Renal cortex interstitium (tissue), 15 donors: ENCODE measurements at places on chromosomes 1 and 21. TPM values are rescaled to one million over a fixed set of nuclear protein-coding genes. Genes with fewer than 3 reads are reported as not detected.

The CFHR5 gene
- not detected for polyA plus RNA-seq

The GJA9 gene
- 0.45 TPM for polyA plus RNA-seq

The SRGAP2C gene
- 17.8 TPM for polyA plus RNA-seq

DNA sequence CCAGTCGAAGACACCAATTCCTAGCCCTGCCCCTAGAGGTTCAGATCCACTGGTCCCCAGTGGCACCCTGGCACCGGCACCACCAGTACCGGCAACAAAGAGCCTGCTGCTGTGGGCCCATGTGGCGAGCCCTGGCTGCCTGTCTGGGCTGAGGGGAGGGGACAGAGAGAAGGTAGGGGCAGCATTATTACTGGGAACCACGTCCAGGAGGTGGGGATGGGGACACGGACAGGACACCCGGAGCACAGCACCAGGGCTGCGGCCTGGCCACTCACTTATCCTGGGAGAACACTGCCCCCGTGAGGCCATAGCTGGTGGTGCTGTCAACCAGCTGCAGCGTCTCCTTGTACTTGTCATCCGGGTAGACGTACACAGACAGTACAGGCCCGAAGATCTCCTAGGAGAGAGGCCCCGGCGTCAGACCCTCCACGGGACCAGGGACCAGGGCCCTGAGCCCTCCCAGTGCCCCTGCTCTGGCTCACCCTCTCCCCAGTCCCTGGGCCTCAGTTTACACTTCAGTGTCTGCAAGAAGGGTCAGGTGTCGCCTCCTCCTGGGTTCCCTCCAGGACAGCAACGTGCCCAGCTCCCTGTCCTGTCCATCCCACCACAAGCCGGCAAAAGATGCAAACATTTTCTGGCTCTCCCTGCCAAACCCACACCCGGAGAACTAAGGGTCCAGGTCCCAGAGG, 15.8 kb upstream of the TAS1R2 start:
- DNase-seq, result peak; percentile 77

- DNase-seq, result no peak
These were observed 278.2 kb downstream of the RRAGC start for GRCh38 chr1:38581396-38581795.
